Midbrain (tissue), 1 donor: ENCODE measurements at places on chromosomes 3 and 15.

DNA sequence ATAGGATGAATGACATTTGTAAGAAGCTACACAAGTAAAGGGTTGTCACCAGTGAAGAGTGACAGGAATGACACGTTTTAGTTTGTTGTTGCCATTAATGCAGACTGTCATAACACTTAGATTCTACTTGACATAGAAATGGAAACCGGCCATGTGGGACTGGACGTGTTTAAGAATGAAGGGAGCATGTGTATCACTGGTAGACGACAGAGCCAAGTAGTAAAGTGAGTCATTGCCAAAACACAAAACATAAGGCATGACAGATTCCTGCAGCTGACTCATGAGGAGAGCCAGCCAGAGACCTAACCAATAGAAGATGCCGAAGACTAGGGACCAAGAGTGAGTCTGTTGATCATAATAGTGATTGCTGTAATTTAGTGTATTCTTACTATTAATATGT is 106.2 kb upstream of the PLAAT1 start:
- no peak for DNase-seq

DNA sequence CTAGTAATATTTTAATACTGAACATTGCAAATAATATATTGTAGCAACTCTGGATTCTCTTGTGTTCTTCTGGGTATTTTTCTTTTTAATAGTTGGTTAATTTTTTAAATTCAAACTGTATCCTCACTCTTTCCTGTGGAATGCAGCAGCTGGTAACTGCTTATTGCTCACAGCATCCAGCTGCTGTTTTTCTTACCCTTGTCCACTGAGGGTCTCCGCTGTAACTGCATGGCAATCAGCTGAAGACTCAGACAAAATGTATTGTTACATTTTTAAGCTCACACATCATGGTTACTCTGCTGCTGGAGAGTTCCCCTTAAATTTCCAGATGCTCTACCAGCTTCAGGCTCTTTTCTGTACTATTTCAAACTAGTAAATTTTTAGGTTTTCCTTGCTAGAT is 227.6 kb downstream of the MBNL1 start:
- no peak for DNase-seq

DNA sequence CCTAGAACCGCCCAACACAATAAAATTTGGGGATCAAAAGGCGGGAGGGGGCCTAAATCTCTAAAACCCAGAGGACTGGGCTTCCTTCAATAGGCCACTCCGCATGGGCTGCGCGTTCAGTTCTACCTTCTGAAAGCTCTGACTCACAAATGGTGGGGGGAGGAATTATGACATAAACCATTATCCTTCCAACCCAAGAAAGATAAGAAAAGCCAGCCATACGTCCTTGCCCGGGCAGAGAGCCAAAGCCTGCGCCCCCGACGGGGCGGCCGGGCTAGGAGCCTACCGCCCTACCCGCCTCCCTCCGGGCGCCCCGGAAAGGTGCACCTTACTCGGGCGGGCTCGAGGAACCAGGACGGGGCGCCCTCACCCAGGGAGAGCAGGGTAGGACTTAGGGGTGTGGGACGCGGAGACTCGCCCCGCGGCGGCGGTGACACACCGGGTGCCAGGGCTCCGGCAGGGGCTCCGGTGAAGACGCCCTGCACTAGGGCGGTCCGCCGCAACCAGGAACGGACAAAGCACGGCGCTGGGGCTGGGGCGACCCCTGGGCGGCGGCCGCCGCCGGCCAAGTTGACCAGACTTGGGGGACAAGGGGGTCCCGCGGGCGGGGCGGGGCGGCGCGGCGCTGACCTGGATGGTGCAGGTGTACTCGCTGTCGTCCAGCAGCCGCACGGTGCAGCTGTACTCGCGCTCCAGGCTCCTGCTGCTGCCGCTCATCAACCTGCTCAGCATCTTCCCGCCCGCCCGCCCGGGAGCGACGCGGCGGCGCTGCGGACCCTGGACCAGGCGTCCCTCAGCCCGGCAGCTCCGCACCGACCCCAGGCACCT is 534 bp downstream of the FRMD5 start:
- DNase-seq, result peak; percentile 54

DNA sequence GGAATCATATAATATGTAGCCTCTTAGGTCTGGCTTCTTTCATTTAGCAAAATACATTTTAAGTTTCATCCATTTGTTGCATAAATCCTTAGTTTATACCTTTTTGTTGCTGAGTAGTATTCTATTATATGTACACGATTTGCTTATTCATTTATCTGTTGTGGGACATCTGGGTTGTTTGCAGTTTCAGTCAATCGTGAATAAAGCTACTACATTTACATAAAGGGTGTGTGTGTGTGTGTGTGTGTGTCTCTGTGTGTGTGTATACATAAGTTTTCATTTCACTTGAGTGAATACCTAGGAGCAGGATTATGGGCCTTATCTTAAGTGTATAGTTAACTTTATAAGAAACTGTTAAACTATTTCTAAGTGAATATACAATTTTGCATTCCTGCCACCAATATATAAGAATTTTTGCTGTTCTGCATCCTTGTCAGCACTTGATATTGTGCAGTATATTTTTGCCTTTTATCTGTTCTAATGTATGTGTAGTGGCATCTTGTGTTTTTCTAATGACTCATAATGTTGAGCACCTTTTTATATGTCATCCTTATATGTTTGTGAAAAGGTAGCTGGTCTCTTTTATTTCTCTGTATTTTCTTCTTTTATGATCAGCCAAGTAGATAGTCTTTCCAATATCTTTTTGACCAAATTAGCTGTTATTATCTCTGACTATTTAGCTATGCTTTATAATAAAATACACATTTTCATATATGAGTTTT is 55.0 kb downstream of the GLCE start:
- no peak for DNase-seq

- no peak for DNase-seq
Measured at GRCh38 chr3:188205992-188206416, 52.0 kb downstream of the LPP start.

GRCh38 chr15:90789462-90789861 is 72.3 kb downstream of the BLM start:
- peak; percentile 1 for DNase-seq

- DNase-seq, result no peak
Measured at GRCh38 chr3:197234947-197235914, 63.2 kb downstream of the DLG1 start.

DNA sequence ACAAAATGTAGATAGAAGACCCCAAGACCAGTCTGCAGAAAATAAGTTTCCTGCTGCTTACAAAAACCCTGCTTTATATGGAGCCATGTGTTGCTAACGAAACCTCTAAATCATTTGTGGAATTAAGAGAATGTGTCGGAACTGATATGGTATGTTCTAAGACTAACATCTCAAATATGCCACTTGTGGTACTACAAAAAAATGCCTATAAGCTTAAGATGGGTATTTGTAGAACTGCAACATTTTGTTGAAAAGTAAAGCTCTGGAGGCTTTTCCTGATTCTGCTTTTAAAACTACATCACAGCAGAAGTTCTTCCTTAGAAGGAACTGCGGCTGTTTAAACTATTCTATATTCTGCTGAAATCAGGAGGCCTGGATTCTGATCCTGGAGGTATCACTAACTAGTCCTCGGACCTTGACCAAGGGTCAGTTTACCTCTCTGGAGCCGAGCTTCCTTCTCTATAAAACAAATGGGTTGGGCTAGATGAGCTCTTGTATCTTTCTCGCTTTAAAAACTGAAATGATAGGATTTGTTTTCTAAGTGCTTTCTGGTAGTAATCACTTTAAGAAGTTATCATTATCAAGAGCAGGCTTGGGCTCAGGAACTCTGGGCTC is 74.9 kb downstream of the RAD18 start:
- DNase-seq, result no peak

DNA sequence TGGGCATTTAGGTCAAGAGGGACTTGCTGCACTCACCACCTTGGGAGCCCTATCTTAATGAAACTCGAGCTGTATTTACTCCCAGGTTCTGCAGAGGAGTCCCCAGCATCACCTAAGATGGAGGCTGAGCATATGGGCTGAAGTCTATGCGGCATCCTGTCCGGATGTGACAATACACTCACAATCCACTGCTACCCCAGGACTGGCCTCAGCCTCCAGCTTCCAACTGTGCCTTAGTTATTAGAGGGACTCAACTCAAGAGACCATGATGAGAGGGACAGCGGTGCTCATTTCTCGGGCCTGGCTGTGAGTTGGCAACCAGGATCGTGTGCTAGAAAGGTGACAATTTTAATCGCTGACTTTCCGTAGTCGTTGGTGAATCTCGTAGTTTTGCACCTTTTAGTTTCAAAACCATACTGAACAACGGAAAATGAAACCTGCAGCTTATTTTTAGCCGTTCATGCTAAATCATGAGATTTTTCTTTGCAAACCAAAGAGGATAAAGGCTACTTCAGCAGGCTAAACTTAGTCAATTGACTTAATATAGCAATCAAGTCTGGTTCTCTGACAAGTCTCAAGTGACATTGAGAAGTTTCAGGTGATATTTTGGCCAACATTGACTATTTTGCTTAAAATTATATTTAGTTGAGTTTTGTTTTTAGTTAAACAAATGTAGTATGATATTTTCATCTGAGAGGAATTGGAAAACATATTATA is 11.1 kb downstream of the ZBTB38 start:
- no peak for DNase-seq

DNA sequence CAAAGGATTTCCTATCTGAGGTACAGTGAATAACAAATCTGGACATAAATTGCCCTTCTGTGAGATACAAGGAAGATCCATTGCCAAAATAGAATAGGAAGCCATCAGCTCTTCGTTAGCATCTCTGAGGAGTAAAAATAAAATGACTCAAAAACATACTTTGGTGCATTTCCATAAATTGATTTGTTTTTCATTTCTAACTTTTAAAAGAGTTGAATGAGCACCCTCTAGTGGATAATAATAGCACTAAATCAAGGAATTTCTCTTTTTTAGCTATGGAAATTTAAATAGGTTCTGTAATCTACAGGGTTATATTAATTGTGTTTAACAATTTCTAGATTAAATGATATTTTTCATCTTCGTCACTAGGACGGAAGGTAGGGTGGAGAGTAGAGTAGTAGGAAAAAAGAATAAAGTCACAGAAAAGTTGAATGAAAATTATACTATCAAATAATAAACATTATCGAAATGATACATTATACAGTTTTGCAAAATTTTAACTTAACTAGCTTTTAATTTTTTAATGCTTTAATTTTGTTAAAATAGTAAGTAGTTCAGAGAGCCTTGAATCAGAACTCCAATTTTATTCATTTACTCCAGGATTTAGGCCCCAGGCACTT is 6.4 kb downstream of the NSUN3 start:
- DNase-seq, result peak; percentile 25

DNA sequence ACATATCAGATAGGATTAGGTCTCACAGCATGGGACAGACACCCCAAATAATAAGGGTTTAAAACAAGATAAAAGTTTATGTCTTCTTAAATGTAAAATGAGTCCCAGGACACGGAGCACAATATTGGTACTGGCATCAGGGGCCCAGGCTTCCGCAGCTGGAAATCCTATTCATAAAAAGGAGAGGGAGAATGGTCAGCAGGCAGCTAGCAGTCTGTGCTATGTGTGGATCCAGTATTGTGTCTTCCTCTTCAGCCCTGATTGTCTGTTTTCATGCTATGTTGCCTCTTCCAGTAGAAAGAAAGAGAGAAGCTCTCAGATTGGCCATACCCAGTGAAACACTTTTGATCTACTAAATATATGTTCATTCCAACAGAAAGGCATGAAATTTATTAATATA is 319.3 kb upstream of the SLCO3A1 start:
- DNase-seq, result no peak

GRCh38 chr3:128553560-128553959 is 60.6 kb upstream of the GATA2 start:
- DNase-seq, result no peak

DNA sequence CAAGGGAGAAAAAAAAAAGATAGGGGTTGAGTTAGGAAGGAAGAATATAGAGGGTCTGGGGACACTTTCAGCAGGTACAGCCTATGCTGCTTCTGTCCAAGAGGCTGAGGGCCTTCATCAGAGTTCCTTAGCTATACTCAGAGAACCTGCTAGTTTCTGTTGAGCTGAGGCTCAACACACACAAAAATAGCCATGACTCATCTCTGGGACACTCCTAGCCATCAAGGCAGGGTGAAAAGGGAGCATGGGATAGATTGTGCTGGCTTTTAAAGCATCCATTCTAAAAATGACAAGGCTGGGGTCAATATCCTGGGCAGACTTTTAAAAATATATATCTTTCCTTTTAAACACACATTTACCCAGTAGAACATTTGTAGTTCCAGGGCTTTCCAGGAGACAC is 2.8 kb upstream of the RTP2 start:
- DNase-seq, result no peak

GRCh38 chr3:180457225-180457624 is 144.7 kb upstream of the TTC14 start:
- no peak for DNase-seq

DNA sequence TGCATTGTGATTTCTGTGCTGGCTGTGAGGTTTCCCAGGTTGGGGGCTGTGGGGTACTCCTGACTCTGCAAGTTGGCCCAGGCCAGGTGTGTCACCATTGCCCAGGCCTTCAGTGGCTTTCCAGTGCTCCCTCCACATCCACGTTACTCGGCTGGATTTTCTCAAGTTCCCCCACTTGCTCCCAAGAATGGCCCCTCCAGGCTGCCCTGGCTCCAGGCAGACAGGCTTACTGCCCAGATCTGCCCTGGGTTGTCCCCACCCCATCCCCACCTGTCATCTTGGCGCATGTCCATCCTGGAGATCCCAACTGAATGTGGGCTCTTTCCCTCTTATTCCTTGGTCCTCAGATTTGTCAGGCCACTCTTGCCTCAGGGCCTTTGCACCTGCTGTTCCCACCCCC is 3.6 kb downstream of the APBA2 start:
- no peak for DNase-seq

GRCh38 chr15:86743283-86743903 is 663.7 kb downstream of the AGBL1 start:
- DNase-seq, result no peak

- no peak for DNase-seq
Measured at GRCh38 chr15:101203607-101204189, 48.1 kb downstream of the CHSY1 start.

DNA sequence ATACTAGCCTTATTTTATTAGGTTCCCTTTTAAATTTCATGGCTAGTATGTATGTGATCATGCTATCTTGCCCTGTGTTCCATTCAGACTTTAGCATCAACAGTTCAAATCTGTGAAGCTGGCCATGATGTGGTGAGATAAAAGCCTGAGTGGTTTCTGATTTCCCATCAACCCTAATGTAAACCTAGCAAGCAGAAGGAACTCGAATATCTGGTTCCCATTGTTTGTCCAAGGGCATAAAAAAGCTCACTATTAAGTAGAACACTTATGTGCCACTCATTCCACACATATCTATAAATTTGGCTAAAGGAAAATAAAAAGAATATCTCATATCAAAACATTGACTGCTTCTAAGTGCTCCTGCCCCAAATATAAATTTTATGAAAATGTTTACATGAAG is 311.7 kb downstream of the CADM2 start:
- DNase-seq, result no peak

DNA sequence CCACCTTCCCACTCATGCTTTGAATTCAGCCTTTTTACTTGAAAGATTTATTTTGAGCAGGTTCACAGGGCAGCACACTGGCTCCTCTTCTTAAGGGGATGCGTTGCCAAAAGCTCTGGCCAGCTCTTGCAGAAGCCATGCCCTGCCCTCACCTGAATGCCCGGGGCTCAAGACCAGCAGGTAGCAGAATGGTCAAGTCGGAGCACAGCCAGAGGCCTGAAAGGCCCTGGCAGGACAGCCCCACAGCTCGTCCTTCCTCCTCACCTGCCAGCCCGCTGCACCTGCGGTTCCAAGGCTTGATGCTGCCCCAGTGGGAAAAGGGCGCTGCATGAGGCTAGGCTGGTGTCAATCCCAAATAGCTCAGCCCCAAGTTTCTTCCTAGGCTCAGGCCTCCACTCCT is 13.1 kb downstream of the CA12 start:
- no peak for DNase-seq

- DNase-seq, result no peak
Measured at GRCh38 chr15:79475306-79475705, 43.2 kb downstream of the MINAR1 start.
